ENCODE measurements at places on chromosomes 6 and 20. TPM values are rescaled to one million over a fixed set of nuclear protein-coding genes. Genes with fewer than 3 reads are reported as not detected.

DNA sequence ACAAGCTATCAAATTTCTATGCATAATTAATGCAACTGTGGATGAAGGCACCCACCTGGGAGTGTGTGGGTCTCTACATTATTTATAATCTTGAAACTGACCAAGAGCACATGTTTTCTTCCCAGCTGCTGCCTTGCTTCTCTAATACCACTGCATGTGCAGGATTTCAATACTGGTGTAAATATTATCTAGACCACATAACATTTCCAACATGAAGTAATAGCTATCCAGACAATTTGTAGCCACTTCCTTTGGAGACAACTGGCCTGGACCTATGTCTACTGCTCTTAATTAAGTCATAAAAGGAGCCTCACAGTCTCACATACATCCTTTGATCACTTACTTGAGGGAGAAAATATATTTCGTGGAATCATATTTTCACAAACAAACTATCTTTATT is 180.7 kb downstream of the HIVEP2 start:
- DNase-seq = no peak
- H3K4me1 ChIP-seq = peaks cover 19% of the 10 kb centered on the region
- no peak overlapping the region for H3K27ac ChIP-seq
- peaks cover 49% of the 10 kb centered on the region for H3K36me3 ChIP-seq
- H3K4me3 ChIP-seq = no peak overlapping the region
- H3K27me3 ChIP-seq = no peaks in the 10 kb centered on the region

DNA sequence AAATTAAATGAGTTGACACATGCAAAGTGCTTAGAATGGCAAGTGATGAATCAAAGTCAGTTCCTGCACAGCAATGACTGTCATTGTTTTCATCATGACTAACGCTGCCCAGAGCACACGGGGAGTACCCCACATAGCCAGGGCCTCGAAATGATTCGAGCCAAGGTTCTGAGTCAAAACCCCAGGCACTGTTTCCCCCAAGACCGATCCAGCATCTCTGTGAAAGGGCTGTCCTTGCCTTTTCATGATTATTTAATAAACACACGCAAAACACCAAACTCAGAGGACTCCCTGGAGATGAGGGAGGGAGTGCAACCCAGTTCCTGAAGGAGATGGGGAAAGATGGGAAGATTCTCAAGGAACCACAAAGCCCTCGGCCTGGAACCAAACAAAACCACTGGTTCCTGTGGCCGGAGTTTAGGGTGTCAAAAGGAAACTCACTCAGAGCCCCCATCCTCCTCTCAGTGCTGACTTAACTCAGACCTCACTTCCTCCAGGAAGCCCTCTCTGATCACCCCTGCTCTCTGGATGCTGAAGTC is 3.8 kb downstream of the PREX1 start:
- H3K4me1 ChIP-seq = peaks cover 61% of the 10 kb centered on the region
- peaks cover 7% of the 10 kb centered on the region for H3K27me3 ChIP-seq
- no peaks in the 10 kb centered on the region for H3K36me3 ChIP-seq
- H3K27ac ChIP-seq = peak overlapping the region; percentile 89
- no peak for DNase-seq
- H3K4me3 ChIP-seq = no peak overlapping the region

PIGU gene
- total RNA-seq = 13.7 TPM

DNA sequence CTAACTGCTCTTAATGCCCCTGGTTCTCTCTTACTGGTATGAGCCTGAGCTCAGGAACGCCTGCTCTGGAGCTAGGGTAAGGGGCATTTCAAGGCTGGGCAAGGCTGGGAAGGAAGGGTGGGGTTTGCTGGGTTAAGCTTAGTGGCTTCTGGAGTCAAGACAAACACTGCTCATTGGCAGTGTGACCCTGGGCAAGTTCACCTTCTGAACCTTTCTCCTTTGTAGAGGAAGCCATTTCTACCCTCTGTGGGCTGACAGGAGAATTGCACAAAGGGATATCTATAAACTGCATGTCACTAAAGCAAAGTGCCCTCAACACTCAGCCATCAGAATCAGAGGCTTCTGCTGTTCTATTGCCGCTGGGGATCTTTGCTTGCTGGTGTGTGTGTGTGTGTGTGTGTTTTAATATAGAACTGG is 20.3 kb upstream of the LRRN4 start:
- peaks cover 16% of the 10 kb centered on the region for H3K4me1 ChIP-seq
- peak overlapping the region; percentile 84 for H3K27ac ChIP-seq
- H3K36me3 ChIP-seq = no peaks in the 10 kb centered on the region
- H3K4me3 ChIP-seq = no peak overlapping the region
- DNase-seq = no peak

SIRPG gene
- not detected for total RNA-seq

- peaks cover 6% of the 10 kb centered on the region for H3K4me1 ChIP-seq
- DNase-seq = no peak
- no peak overlapping the region for H3K4me3 ChIP-seq
- H3K36me3 ChIP-seq = no peaks in the 10 kb centered on the region
- no peak overlapping the region for H3K27ac ChIP-seq
Observed at GRCh38 chr6:128676456-128676855, 156.1 kb upstream of the PTPRK start.

DNA sequence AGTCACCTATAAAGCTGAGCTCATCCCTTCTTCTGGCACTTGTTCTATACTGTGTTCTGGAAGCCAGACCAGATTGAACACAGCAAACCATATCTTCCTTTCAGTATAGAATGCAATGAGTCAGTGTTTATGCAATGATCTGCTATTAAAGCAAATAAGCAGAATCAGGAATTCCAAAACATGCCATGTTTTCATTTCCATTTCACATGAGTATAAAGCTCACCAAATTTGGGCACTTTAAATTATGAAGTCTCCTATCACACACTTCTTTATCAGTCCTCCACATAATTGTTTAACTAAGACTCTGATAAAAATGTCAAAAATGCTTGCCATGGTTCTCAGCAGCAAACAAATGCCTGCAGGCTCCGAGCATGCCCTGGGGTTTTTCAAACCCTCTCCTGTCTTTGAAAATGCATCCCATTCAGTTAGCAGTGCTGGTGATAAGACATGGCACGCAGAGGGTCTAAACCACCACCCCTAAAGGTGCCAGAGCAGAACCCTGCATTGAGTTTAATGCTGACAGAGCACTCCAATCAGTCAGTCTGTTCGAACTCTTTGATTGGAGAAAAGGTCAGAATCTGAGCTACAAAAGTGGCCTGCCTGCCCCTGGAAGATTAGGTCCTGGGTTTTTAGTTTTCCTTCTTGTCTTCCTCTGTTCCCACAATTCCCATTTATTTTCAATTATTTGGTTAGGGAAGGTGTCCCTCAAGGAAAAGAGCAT is 234.1 kb downstream of the GMPR start:
- H3K4me3 ChIP-seq = no peak overlapping the region
- no peaks in the 10 kb centered on the region for H3K27me3 ChIP-seq
- DNase-seq = no peak
- no peaks in the 10 kb centered on the region for H3K36me3 ChIP-seq
- H3K27ac ChIP-seq = no peak overlapping the region
- peaks cover 30% of the 10 kb centered on the region for H3K4me1 ChIP-seq

WFDC5 gene
- total RNA-seq = not detected

GRCh38 chr6:81486234-81486633 is 266.2 kb downstream of the TENT5A start:
- H3K4me1 ChIP-seq = no peaks in the 10 kb centered on the region
- H3K27me3 ChIP-seq = no peaks in the 10 kb centered on the region
- no peak overlapping the region for H3K4me3 ChIP-seq
- no peaks in the 10 kb centered on the region for H3K36me3 ChIP-seq
- no peak for DNase-seq

RNGTT gene
- 9.1 TPM for total RNA-seq

- DNase-seq = no peak
- H3K4me1 ChIP-seq = peaks cover 17% of the 10 kb centered on the region
- H3K4me3 ChIP-seq = no peak overlapping the region
- H3K36me3 ChIP-seq = no peaks in the 10 kb centered on the region
Observed at GRCh38 chr6:90103056-90103800, 193.4 kb downstream of the BACH2 start.

DNA sequence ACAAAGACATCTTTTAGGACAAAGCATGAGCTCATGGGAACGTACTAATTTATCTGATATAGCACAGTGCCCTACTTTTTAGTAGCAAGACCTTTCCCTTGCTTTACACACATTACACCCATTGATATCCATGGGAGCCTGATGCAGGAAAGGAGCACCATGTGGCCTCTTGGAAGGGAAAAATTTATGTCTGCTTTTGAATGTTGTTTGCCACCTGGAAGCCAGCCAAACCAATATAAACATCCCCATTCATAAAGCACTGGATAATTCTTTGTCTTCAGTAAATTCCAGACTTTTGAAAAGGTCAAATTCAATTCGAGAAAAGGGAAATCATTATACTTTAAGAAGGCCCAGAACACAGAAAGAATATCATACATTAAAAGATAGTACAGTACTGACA is 152.3 kb upstream of the BEND6 start:
- peaks cover 93% of the 10 kb centered on the region for H3K4me1 ChIP-seq
- no peak for DNase-seq
- no peak overlapping the region for H3K4me3 ChIP-seq
- no peaks in the 10 kb centered on the region for H3K36me3 ChIP-seq

DNA sequence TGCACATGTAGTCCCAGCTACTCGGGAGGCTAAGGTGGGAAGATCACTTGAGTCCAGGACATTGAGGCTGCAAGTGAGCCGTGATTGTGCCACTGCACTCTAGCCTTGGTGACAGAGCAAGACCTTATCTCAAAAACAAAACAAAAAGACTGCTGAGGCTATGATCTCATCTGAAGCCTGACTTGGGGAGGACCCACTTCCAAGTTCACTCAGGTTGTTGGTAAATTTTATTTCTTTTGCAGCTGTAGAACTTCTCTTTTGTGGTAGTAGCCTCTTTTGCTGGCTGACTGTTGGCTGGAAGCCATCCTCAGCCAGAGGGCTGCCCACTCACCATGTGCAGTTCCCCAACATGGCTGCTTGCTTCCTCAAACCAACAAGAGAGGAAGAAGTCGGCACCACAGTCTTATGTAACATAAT is 36.8 kb upstream of the ME1 start:
- DNase-seq = peak; percentile 22
- no peaks in the 10 kb centered on the region for H3K36me3 ChIP-seq
- peaks cover 3% of the 10 kb centered on the region for H3K4me1 ChIP-seq
- peak overlapping the region; percentile 40 for H3K27ac ChIP-seq
- H3K27me3 ChIP-seq = no peaks in the 10 kb centered on the region

- H3K36me3 ChIP-seq = no peaks in the 10 kb centered on the region
- no peaks in the 10 kb centered on the region for H3K27me3 ChIP-seq
- DNase-seq = no peak
- peak overlapping the region; percentile 27 for H3K27ac ChIP-seq
Observed at GRCh38 chr6:119312875-119313338, 36.7 kb downstream of the MAN1A1 start.

- no peaks in the 10 kb centered on the region for H3K36me3 ChIP-seq
- no peak overlapping the region for H3K4me3 ChIP-seq
- no peaks in the 10 kb centered on the region for H3K4me1 ChIP-seq
- no peak overlapping the region for H3K27ac ChIP-seq
- no peaks in the 10 kb centered on the region for H3K27me3 ChIP-seq
Observed at GRCh38 chr6:11830105-11830504, 51.5 kb upstream of the ADTRP start.

OPN5 gene
- total RNA-seq = not detected

DNA sequence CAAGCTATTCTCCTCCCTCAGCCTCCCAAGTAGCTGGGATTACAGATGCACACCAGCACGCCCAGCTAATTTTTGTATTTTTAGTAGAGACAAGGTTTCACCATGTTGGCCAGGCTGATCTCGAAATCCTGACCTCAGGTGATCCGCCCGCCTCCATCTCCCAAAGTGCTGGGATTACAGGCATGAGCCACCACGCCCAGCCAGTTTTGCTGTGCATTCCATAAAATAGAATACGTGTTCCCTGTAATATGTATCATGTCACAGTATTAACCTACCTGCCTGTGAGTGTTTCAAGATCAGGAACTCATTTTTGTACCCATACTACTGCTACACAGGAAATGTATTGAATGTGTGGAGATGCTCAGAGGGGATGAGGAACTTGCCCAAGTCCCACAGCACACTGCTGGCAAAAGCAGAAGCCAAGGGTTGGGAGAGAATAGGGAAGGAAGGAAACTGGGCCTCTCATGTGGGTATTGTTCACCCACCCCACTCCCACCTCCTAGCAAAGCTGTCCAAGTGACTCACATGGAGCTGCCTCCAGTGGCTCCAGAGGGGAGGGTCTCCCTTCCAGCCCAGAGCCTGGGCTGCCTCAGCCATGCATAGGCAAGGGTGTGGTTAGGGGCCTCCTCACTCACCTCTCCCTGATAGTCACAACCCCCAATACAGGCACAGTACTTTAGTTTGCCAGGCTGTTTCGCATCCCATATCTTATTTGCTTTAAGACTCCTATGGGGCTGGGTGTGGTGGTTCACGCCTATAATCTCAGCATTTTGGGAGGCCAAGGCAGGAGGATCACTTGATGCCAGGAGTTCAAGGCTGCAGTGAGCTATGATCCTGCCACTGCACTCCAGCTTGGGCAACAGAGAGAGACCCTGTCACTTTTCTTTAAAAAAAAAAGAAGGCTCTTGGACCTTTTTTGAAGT is 9.4 kb downstream of the HM13 start:
- H3K4me3 ChIP-seq = no peak overlapping the region
- no peak for DNase-seq
- H3K27ac ChIP-seq = peak overlapping the region; percentile 27
- H3K4me1 ChIP-seq = peaks cover 41% of the 10 kb centered on the region
- H3K36me3 ChIP-seq = peaks cover 51% of the 10 kb centered on the region

PPP1R3G gene
- 11.1 TPM for total RNA-seq

MAS1 gene
- total RNA-seq = not detected

DNA sequence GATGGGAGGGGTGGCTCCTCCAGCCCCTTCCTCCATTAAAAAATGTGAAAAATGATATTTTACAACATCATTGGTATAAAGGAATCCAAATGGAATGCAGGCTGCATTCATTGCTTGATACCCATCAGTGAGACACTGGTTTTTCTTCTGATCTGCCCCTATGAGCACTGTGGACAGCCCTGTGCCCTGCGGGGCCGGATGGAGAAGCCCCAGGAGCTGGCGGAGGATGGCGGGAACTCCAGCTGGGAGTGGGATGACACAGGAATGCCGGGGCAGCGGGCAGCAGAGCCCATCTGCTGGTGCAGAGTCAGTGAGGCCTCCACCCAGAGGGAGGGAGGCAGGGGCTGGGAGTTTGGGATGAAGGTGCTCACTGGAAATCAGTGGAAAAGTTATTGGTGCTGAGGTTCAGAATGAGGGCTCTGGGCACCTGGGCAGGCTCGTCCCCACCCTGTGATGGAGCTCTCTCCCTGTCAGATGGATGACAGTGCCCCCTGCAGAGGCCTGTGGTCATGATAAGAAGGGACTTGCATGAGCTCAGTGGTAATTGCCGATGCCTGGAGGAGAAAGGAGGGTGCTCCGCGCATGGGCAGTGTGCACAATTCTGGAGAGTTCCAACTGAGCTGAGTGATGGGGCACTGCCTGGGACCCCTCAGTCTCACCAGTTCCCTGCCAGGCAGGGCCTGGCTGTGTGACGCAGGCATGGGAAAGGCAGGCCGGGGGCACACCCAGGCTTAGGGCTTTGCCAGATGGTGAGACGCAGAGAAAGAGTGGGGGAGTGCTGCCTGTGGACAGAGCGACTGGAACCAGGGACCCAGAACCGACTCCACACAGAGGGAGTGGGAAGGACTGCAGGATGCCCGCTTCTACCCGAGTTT is 23.2 kb downstream of the CTCFL start:
- no peak overlapping the region for H3K27ac ChIP-seq
- H3K36me3 ChIP-seq = no peaks in the 10 kb centered on the region
- peaks cover 9% of the 10 kb centered on the region for H3K4me1 ChIP-seq
- DNase-seq = no peak
- H3K4me3 ChIP-seq = no peak overlapping the region
- H3K27me3 ChIP-seq = peaks cover 41% of the 10 kb centered on the region

WFDC12 gene
- not detected for total RNA-seq

GRCh38 chr6:33566182-33567084 is 13.6 kb downstream of the BAK1 start:
- no peak for DNase-seq
- H3K27ac ChIP-seq = no peak overlapping the region
- no peaks in the 10 kb centered on the region for H3K36me3 ChIP-seq

BPHL gene
- total RNA-seq = 15.5 TPM

All from left ventricle myocardium inferior (tissue), 1 donor.